ENCODE measurements at places on chromosomes 12 and 14. TPM values are rescaled to one million over a fixed set of nuclear protein-coding genes. Genes with fewer than 3 reads are reported as not detected.

- peak overlapping the region; percentile 10 for H3K27ac ChIP-seq
- peaks cover 6% of the 10 kb centered on the region for H3K36me3 ChIP-seq
- peak; percentile 53 for DNase-seq
- no peaks in the 10 kb centered on the region for H3K27me3 ChIP-seq
Observed at GRCh38 chr12:55724226-55724939, 4.2 kb downstream of the RDH5 start.

Gene RERG
- total RNA-seq = not detected

DNA sequence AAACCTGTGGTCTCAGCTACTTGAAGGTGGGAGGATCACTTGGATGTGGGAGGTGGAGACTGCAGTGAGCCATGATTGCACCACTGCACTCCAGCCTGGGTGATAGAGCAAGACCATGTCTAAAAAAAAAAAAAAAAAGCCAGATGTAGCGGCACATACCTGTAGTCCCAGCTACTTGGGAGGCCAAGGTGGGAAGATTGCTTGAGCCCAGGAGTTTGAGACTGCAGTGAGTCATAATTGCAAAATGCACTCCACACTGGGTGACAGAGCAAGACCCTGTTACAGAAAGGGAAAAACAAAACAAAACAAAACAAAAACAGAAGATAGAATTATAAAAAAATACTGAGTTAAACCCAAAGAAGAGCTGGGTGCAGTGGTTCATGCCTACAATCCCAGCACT is 29.1 kb upstream of the APOF start:
- no peaks in the 10 kb centered on the region for H3K27me3 ChIP-seq
- no peaks in the 10 kb centered on the region for H3K4me1 ChIP-seq
- no peak for DNase-seq
- H3K4me3 ChIP-seq = no peak overlapping the region
- no peaks in the 10 kb centered on the region for H3K36me3 ChIP-seq
- no peak overlapping the region for H3K27ac ChIP-seq

Gene SLC35F4
- not detected for total RNA-seq

DNA sequence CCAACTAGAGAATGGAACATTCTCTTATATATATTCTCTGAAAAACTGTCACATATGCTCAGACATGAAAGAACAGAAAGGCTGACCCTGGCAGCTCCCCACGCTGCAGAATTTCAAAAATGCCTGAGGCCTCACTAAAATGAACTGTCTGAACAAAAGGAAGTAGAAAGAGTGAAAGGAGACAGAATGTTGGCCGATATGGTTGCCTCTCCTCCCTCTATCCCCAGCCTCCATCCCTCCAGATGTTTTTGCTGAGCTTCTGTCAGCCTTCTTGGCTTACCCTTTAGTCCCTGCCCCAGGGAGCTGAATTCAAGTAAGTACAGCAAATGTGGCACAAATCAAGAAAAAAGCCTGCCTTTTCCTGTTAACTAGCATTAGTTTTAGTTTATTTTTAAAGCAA is 6.9 kb downstream of the SMCO2 start:
- H3K27ac ChIP-seq = no peak overlapping the region
- H3K36me3 ChIP-seq = no peaks in the 10 kb centered on the region
- H3K4me3 ChIP-seq = no peak overlapping the region
- no peak for DNase-seq

Gene G2E3
- 23.7 TPM for total RNA-seq

DNA sequence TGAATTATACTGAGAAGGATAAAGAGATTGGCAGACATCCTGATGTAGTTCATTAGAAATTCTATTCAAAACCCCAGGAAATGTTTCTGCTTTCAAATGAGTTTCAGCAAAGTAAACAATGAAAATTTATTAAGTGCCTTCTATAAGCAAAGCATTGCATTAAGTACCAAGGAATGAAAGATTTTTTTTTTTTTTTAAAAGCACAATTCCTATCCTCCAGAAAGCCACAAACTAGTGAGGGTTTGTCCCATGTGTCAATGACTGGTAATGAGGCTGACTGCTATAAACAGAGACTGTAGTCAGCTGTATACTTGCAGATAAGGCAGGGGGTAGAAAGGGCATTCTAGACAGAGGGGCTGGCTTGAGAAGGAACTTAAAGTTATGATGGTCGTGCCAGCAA is 6.7 kb downstream of the ANO4 start:
- no peaks in the 10 kb centered on the region for H3K4me1 ChIP-seq
- no peaks in the 10 kb centered on the region for H3K36me3 ChIP-seq
- no peak for DNase-seq

Gene ZDHHC22
- 0.06 TPM for total RNA-seq

DNA sequence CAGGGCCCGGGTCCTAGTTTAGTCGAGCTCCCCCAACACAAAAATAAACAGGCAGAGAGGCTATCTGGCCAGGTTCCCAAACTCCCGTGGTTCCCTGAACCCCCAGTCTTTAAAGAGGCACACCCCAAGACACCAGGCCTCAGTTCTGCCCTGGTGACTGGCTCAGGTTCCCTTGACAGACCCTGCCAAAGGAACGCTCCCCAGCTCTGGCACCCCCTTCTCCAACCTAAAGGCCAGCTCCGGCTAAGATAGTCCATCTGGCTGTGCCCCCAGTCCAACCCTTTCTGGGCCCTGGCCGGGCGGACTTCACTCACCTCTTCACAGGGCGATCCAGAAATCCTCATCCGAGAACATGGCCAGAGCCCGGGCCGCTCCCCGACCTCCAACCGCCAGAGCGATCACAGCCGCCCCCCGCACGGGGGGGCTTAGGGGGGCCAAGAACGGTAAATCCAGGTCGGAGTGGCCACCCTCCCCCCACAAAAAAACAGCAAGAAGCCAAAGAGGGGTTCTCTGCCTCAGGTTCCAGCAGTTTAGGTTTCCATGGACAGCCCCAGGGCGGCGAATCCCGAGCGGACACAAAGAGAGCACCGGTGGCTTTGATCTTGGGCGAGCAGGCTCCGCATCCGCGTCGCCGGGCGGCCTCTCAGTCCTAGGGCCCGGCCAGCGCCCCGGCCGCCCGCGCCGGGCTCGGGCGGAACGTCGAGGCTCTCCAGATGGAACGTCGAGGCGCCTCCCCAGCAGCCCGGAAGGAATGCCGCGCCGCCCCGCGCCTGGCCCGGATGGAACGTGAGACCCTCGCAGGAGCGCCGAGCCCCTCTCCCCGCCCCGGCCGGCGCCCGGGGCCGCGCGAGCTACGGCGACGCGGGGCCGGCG is 1.1 kb downstream of the KMT2D start:
- H3K27ac ChIP-seq = peak overlapping the region; percentile 49
- peaks cover under 1% of the 10 kb centered on the region for H3K36me3 ChIP-seq
- DNase-seq = no peak
- H3K4me1 ChIP-seq = peaks cover 42% of the 10 kb centered on the region
- H3K27me3 ChIP-seq = no peaks in the 10 kb centered on the region

Gene TOMM20L
- total RNA-seq = not detected

- no peak overlapping the region for H3K27ac ChIP-seq
- H3K27me3 ChIP-seq = no peaks in the 10 kb centered on the region
- H3K36me3 ChIP-seq = no peaks in the 10 kb centered on the region
- no peak overlapping the region for H3K4me3 ChIP-seq
Observed at GRCh38 chr12:24550609-24551008, 398.3 kb downstream of the BCAT1 start.

DNA sequence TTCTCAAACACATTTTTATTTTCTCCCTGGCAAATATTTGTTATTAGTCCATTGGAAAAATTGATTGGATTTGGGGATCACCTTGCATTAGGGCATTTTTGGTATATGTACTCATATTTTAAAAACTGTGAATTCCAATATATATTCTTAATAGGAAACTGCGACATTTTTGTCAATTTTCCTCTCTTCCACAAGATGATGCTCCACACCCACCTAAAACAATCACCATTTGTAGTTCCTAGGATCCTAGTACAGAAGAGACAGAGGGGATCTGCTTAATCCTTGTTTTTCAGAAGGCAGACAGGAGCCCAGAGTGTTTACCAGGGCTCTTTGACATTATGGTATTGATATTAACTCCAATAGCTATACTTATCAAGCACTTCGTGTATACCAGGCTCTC is 22.8 kb upstream of the OASL start:
- no peak overlapping the region for H3K4me3 ChIP-seq
- no peaks in the 10 kb centered on the region for H3K36me3 ChIP-seq
- H3K4me1 ChIP-seq = peaks cover 16% of the 10 kb centered on the region
- no peaks in the 10 kb centered on the region for H3K27me3 ChIP-seq
- no peak overlapping the region for H3K27ac ChIP-seq
- DNase-seq = no peak

DNA sequence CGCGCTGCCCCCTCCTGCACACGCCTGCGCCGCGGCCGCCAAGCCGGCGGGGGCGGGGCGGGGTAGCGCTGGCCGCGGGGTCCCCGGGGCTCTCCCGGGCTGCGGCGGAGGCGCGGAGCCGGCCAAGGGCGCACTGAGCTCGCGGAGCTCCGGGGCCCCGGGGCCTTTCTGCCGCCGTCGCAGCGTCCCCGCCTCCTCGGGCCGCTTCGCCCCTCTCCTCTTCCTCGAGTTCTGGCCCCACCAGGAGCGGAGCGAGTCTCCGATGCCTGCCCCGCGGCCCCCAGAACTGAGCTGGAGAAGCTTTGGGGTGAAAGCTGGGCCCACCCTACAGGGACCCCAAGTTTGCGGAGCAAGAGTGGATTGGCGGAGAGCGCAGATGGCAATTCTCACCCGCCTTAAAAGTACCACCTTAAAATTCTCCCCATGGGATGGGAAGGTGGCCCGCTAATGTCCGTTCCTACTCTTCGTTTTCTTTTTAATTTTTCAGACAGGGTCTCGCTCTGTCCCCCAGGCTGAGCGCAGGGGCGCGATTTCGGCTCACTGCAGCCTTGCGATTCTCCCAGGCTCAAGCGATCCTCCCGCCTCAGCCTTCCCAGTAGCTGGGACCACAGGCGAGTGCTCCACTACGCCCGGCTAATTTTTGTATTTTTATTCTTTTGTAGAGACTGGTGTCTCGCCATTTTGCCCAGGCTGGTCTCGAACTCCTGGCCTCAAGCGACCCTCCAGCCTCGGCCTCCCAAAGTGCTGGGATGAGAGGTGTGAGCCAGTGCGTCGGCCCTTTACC is 129.6 kb downstream of the NDUFA12 start:
- no peak overlapping the region for H3K4me3 ChIP-seq
- no peaks in the 10 kb centered on the region for H3K36me3 ChIP-seq
- peaks cover 13% of the 10 kb centered on the region for H3K4me1 ChIP-seq
- DNase-seq = no peak
- no peak overlapping the region for H3K27ac ChIP-seq
- H3K27me3 ChIP-seq = peaks cover 45% of the 10 kb centered on the region

DNA sequence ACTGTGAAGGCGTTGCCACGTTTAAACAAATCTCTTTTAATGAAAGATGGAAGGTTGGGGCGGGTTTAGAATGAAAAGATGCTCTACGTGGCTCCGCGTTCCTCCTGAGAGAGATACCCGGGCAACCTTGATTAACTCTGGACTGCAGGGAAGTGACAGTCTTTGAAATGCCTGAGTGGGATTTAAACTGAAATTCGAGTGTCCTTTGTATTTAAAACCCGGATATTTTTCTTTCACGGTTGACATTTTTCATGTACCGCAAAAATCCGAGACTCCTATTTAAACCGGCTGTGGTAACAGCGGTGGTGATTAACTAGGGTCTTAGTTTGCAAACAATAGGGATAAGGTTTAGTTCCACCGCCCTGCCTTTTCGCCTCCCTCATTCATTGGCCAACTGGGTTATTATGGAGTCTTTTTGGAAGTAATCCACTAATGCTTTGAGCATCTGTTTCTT is 707 bp downstream of the G2E3 start:
- peak overlapping the region; percentile 76 for H3K27ac ChIP-seq
- DNase-seq = no peak
- no peaks in the 10 kb centered on the region for H3K36me3 ChIP-seq
- peak overlapping the region; percentile 76 for H3K4me3 ChIP-seq
- no peaks in the 10 kb centered on the region for H3K27me3 ChIP-seq

DNA sequence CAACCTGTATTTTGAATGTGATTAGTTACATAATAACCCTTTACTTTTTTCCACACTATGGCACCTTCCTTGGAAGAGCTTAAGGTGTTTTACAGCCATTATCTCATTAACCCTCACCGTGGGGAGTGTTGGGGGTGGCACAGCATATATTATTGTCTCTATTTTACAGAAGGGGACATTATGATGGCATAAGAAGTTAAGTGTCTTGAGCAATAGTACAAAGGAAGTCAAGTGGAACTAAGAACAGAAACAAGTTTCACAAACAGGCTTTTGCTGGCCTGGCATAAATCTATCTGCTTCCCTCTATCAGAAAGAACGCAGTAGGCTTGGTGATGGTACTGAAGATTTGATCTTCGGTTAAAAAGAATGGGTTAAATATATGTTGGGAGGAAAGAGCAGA is 169.7 kb upstream of the OTX2 start:
- H3K27ac ChIP-seq = no peak overlapping the region
- no peak overlapping the region for H3K4me3 ChIP-seq

DNA sequence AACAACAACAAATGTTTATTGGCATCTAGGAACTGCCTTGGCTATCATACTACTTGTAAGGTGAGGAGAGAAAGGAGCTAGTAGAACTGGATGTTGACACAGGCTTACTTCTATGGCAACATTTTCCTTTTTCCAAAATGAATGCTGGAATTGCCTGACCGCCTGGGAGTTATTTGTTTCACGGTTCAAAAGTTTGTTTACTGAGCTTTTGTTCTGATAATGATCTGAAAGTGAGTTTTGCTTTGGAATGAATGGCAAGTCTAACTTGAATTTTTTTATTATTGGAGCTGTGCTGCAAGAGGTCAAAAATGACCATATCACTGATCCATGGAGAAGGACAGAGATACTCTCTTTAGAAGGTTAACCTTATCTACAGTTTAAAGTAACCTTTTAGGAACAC is 183.5 kb upstream of the CAND1 start:
- H3K4me1 ChIP-seq = no peaks in the 10 kb centered on the region
- no peak overlapping the region for H3K27ac ChIP-seq
- no peak for DNase-seq
- no peak overlapping the region for H3K4me3 ChIP-seq
- H3K36me3 ChIP-seq = no peaks in the 10 kb centered on the region
